CMK (cell line): ENCODE measurements at places on chromosomes 16 and 17.

DNA sequence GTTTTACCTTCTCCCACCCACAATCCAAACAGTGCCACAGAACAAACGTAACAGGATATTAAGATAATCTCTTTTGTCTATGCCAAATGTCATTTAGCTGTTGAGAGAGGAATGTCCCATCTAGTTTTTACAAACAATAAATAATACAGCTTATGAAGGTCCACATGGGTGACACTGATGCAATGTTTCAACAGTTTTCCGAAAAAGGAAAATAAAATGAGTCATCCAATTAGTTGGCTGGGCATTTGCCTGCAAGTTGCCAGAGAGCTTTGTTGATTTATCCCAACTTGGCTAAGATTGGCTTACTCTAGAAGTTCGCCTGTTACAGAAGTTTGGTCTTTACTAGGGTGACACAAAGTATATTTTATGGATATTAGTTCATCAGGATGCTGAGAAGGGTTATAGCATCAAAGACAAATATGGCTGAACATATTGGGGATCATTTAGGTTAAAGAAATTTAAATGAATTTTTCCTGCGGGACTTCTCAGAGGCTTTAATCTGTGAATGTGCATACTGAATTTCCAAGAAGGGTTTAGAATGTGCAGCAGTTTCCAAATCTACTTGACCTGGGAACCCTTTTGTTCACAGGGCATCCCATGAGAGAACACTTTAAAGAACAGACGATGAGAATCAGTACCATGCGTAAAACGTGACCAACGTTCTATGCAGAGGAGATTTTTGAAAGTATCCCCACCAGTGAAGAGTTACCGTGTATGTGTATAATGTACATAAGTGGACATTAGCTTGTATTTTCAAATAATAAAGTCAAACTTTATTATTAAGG is 73.1 kb downstream of the CDH13 start:
- no peak for DNase-seq

- no peak for DNase-seq
These were observed 231.5 kb downstream of the MRTFB start for GRCh38 chr16:14302399-14303181.

DNA sequence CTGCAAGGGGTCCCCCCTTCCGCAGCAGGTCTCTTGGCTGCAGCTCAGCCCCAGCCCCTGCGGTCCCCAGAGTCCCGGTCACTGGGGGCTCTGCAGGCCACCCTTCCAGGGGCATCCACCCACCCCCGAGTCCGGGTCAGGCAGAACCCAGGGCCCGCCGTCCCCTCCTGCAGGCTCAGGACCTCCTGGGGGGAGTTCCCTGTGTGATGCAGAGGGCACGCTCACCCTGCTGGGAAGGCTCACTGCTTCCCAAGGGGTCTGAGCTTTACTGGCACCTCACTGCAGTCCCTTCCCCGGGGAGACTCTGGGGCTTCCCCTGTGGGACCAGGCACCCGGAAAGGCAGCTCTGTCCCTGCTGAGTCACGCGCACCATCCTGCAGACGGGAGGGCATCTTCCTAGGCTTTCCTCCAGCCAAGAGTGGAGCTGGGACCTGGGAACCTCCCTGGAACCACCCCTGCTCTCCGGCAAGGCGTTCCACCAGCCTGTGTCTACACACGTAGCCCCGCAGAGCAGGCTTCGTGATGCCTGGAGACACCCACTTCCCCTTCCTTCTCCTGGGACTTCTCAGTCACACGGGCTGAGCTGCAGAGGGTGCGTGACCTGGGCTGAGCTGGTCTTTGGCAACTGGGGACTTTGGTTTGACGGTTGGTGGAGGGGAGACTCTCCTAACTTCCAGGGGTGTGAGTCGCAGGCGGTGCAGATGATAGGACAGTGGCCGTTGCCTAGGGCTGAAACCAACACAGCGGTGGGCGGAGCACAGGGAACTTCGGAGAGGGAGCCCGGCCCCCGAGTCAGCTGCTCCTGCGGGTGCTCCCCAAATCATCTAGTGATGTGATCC is 23.4 kb downstream of the SLC25A10 start:
- no peak for DNase-seq

GRCh38 chr16:12390074-12390605 is 413.5 kb downstream of the CPPED1 start:
- DNase-seq: no peak

- DNase-seq: no peak
These were observed 34.5 kb downstream of the FAM222B start for GRCh38 chr17:28807925-28808634.

DNA sequence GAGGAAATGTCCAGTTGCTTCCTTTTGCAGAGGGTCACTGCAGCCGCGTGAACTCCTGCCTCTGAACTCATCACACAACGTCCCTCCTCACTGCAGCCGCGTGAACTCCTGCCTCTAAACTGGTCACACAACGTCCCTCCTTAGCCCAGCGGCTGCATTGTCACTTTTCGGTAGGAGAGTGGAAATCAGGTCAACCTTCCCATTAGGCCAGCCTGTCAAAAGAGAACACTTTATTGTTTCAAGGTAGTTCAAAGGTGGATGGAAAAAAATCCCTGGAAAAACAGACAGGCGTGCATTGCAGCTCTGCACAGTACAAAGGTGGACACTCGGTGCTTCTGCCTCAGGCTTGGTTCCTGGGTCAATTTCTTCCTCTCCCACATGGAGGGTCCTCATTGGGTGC is 280.2 kb downstream of the FOXL1 start:
- DNase-seq: no peak

GRCh38 chr17:63842173-63842539 is 329 bp downstream of the SMARCD2 start:
- peak; percentile 45 for DNase-seq

DNA sequence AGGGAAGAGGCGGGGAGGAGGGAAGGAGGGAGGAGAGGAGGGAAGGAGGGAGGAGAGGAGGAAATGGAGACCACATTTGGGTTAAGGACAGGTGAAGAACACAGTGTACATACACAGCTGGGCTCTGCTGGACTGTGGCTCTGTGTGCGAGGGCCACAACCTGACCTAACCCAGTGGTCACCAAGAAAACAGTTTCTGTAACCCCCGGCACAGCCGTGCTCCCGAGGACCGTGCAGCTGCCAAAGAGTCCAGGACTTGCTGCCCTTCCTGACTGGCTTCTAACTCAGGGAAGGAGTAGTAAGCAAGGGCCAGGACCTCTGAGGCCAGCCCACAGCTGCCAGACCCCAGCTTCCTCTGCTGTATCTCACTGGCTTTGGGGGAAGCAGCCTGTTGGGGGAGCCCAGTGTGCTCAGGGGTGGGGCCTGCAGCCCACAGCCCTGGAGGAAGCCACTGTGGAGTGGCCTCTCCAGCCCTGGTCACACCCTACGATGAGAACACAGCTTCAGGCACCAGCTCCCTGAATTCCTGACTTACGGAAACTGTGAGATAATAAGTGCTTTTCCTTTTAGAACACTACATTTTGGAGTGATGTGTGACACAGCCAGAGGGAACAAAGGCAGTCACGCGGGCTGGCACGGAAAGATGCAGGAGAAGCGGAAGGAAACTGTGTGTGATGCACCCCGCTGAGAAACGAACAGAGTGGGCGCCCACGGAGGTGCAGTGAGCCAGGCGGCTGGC is 32.3 kb downstream of the SLC7A5 start:
- DNase-seq: peak; percentile 57

DNA sequence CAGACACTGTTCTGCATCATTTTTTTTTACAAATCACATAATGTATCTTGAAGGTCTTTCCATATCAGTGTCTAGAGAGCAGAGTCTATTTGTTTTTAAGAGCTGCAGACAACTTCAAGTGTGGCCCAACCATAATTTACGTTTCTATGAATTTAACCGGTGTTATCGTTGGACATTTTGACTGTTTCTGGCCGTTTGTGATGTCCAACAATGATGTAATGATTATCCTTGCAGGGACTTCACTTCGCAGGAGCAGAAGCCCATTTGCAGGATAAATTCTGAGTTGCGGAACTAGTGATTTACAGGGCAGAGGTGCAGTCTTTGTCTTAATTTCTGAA is 26.9 kb upstream of the HLF start:
- no peak for DNase-seq

DNA sequence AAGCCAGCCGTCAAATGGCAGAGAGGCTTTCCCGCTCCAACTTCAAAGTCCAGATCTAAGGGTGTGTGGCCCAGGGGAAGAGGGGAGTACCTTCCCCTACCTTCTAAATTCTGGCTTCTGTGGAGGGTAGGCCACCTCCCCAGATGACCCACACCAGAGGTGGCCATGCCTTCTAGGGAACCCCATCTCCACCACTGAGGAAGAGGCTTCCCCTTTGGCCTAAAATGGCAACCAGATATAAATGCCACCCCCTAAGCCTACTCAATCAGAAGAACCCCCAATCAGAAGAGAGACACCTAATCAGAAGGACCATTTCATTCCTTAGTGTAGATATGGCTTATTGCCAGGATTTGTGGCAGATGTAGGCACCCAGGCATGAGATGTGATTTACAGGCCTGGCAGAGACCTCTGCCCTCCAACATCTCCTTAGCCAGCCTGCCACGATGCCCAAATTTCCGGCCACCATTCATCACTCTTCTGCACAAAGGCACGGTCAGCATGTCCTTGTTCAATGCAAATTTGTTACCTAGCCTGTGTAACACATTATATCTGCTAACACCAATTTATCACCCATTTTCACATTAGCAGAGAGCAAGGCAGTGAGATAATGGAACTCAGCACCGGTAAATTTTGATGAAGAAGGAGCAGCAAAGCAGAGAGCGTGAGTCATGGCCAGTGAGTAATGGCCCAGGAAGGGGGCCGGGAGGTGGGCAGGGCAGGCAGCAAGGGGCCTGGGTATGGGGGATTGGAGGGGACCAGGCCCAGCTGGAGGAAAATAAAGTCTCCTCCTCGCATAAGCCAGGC is 1.2 kb upstream of the MGAT5B start:
- no peak for DNase-seq

- DNase-seq: no peak
These were observed 312.0 kb upstream of the CA10 start for GRCh38 chr17:52470553-52470952.

GRCh38 chr16:53770641-53771040 is 66.7 kb downstream of the FTO start:
- no peak for DNase-seq

- no peak for DNase-seq
These were observed 12.3 kb upstream of the MYCBPAP start for GRCh38 chr17:50495918-50496317.

- no peak for DNase-seq
These were observed 8.4 kb upstream of the SREBF1 start for GRCh38 chr17:17845046-17845775.

- no peak for DNase-seq
These were observed 9.8 kb downstream of the CLN3 start for GRCh38 chr16:28482026-28482425.

GRCh38 chr16:27421961-27422740 is 20.2 kb downstream of the IL21R start:
- DNase-seq: no peak

DNA sequence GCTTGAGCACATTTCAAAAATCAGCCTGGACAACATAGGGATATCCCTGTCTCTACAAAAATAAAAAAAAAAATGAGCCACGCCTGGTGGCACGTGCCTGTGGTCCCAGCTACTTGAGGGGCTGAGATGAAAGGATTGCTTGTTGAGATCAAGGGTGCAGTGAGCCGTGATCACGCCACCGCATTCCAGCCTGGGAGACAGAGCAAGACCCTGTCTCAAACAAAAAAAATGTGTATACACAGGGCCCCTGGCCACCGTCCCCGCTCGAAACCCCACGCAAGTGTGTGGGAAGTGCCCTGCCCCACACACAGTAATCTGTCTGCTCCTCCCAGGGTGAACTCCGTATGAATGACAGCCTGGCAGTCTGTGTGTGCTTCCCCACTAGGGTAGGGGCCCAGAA is 93.0 kb upstream of the RPL38 start:
- no peak for DNase-seq

DNA sequence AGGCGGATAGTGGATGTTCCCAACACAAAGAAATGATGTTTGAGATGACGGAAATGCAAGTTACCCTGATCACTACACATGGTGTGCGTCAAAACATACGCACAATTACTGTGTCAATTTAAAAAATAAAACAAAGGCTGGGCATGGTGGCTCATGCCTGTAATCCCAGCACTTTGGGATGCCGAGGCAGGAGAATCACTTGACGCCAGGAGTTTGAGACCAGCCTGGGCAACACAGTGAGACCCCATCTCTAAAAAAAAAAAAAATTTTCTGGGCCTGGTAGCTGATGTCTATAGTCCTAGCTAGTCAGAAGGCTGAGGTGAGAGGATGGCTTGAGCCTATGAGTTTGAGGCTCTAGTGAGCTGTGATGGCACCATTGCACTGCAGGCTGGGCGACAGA is 51.8 kb downstream of the TEKT5 start:
- DNase-seq: no peak

GRCh38 chr17:15659236-15659635 is 24.9 kb downstream of the TRIM16 start:
- no peak for DNase-seq

GRCh38 chr17:20244671-20245070 is 222.7 kb downstream of the LGALS9B start:
- no peak for DNase-seq

DNA sequence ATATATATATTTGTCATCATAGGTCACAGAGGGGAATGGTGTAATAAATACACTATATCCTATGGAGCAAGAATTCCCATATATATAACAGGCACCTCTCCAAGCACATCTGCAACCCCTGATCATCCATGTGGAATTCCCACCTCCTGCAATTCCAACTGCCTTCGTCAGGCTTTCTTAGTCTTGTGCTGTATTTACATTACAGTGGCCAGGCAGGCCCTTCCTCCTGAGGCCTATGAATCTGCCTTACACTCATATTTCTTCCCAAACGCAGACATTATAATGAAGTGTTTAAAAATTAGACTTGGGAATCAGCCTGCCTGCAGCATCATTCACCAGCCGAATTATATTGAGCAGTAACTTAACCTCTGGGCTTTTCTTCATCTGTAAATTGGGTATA is 19.3 kb upstream of the DNAH9 start:
- DNase-seq: no peak

DNA sequence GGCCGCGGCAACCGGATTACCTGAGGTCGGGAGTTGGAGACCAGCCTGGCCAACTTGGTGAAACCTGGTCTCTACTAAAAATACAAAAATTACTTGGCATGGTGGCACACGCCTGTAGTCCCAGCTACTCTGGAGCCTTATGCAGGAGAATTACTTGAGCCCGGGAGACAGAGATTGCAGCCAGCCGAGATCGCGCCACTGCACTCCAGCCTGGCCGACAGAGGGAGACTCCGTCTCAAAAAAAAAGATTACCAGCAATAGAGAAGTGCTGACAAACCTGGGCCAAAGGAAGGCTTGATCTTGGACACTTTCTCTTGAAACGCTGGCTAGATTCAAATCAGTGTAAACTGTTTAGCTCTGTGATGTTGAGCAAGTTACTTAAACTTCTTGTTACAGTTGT is 4.3 kb downstream of the MT1H start:
- DNase-seq: no peak

- DNase-seq: no peak
These were observed 34.4 kb downstream of the CDRT4 start for GRCh38 chr17:15432807-15433611.
